ENCODE measurements at places on chromosomes 11 and 22. TPM values are rescaled to one million over a fixed set of nuclear protein-coding genes. Genes with fewer than 3 reads are reported as not detected.

The NNMT gene
- 162 TPM for total RNA-seq

The UPK3A gene
- not detected for total RNA-seq

The RIMBP3B gene
- total RNA-seq: 0.21 TPM

The CDC42EP1 gene
- 46.0 TPM for total RNA-seq

The TMEM135 gene
- 22.3 TPM for total RNA-seq

The MYEOV gene
- total RNA-seq: 1.2 TPM

The EXT2 gene
- 53.7 TPM for total RNA-seq

DNA sequence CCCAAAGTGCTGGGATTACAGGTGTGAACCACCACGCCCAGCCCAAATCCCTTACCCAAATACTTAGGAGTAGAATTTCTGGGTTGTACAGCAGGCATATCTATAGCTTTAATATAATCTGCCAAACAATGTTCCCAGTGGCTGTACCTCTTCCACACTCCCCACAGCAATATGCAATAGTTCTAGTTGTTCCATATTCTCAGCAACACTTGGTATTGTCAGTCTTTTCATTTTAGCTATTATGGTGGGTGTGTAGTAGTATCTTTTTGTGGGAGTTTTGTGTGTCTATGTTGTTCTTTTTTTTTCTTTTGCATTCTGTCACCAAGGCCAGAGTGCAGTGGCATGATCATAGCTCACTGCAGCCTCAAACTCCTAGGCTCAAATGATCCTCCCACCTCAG is 18.8 kb downstream of the SCGB1A1 start:
- H3K27ac ChIP-seq: no peak overlapping the region
- H3K27me3 ChIP-seq: no peaks in the 10 kb centered on the region
- peaks cover 45% of the 10 kb centered on the region for H3K4me1 ChIP-seq
- H3K4me3 ChIP-seq: no peak overlapping the region
- no peak for DNase-seq

DNA sequence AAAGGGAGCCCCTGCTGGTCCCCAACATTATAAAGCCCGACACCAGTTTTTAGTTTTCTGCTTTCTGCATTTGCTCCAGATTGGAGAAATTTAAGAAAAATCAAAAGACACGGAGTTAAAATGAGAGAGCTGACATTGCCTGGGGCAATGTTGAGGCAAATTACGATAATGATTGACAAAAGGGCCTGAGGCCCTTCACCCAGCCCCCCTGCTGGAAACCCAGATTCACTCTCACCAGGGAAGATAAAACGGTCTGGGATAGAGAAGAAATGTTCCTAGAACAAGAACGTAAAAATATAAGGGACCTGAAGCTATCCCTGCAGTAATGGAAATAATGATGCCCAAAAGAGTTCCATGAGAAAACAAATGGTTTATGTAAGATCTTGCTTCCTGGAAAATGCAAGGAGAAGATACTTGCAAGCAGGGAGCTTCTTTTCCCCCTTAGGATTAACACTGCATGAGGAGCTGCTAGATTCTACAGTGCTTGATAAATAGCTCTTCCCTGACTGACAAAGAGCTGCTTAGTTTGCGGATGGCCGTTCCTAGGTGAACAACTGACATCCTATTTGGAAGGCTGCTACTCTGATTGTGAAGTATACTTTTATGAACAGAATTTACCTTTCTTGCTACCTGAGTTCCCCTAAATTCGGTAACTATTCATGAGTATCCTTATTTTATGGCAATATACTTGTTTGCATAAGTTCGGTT is 40.6 kb upstream of the GNAZ start:
- no peak for DNase-seq
- no peaks in the 10 kb centered on the region for H3K4me1 ChIP-seq
- peaks cover 6% of the 10 kb centered on the region for H3K27me3 ChIP-seq
- no peak overlapping the region for H3K4me3 ChIP-seq
- H3K36me3 ChIP-seq: no peaks in the 10 kb centered on the region

- no peak within 1 kb of the TSS for H3K27ac ChIP-seq
- H3K4me3 ChIP-seq: peak within 1 kb of the TSS; percentile 45
Observed at GRCh38 chr11:30016588-30017363, at the start of gene KCNA4. TSS of gene KCNA4 (minus strand) at chr11:30017030. CDS start at chr11:30012678, 4,352 bp downstream.

- H3K27ac ChIP-seq: no peak overlapping the region
- H3K4me1 ChIP-seq: no peaks in the 10 kb centered on the region
- no peak overlapping the region for H3K4me3 ChIP-seq
- H3K36me3 ChIP-seq: no peaks in the 10 kb centered on the region
- peak; percentile 76 for DNase-seq
- no peaks in the 10 kb centered on the region for H3K27me3 ChIP-seq
Observed at GRCh38 chr11:73295241-73295995, 12.7 kb upstream of the ARHGEF17 start.

DNA sequence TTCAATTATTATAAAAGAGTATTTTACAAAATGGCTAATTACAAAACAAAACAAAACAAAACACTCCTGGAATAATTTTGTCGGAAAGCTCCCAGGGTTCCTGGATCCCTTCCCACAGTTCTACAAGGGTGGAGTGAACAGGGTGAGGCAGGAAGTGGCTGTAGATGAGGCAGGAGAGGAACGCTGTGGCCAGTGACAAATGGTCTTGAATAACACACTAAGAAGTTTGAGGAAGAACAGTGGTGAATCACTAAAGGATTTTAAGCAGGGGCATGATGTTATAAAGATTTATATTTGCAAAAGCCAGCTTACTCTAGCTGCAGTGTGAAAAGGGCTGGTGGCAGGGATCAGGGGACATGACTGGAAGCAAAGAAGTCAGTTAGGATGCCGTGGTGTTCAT is 33.8 kb upstream of the APOA1 start:
- peak overlapping the region; percentile 48 for H3K27ac ChIP-seq
- no peaks in the 10 kb centered on the region for H3K4me1 ChIP-seq
- H3K27me3 ChIP-seq: no peaks in the 10 kb centered on the region
- DNase-seq: no peak
- peaks cover 99% of the 10 kb centered on the region for H3K36me3 ChIP-seq
- H3K4me3 ChIP-seq: no peak overlapping the region

DNA sequence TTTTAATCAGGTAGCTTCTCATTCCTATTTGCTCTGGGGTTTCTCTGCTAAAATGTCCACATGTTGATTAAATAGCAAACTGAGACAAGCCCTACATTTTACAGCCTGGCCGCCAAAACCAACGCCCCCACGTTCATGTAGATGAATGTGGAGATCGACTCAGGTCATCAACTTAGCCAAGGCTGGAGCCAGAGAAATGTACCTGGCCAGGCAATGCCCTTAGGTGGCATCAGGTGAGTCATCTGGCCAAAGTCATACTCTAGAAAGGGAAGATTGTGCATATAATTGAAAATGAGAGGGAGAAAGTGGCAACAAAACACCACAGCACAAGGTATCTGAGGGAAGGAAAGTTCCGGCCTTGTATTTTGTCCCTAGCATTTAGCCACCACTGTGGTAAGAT is 37.1 kb upstream of the CCDC89 start:
- no peaks in the 10 kb centered on the region for H3K27me3 ChIP-seq
- no peak for DNase-seq
- H3K4me3 ChIP-seq: no peak overlapping the region
- no peak overlapping the region for H3K27ac ChIP-seq

DNA sequence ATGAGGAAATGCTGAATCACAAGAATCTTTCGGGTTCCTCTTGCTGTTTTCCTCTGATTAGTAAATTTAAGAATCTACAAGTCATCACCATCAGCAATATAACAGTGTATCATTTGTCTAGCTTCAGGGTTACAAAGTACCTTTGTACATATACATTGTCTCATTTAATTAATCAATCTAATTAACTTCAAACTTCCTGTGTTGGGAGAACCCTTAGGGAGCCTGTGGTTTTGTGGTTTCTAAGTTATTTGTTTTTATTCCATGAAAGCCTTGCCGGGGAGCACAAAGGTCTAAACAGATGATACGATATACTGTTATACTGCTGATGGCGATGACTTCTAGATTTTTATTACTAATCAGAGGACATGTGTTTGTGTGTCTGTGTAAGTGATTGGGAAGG is 41.0 kb downstream of the TIMP3 start:
- H3K27ac ChIP-seq: no peak overlapping the region
- no peak for DNase-seq
- peaks cover 72% of the 10 kb centered on the region for H3K4me1 ChIP-seq

DNA sequence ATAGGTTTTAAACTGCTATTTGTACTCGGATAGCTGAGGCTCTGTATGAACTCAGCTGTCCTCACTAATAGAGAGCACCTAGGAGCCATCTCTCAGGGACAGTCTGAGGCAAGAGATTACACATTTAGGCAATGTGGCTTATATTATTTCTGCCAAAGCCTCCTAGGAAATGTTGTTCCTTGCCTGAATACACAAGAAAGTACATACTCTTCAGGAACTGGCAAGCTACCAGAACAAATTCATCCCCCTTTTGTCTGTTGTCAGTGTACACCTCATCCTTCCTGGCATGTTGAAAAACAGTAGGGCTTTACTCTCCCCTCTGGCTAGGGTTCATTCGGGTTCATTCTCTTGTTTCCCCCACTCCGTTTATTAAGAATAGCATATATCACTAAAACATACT is 615.9 kb upstream of the FAT3 start:
- H3K4me3 ChIP-seq: no peak overlapping the region
- H3K27ac ChIP-seq: no peak overlapping the region
- peaks cover 6% of the 10 kb centered on the region for H3K4me1 ChIP-seq
- no peaks in the 10 kb centered on the region for H3K36me3 ChIP-seq
- DNase-seq: no peak

- DNase-seq: peak; percentile 69
- H3K4me3 ChIP-seq: no peak overlapping the region
- H3K36me3 ChIP-seq: no peaks in the 10 kb centered on the region
- no peaks in the 10 kb centered on the region for H3K27me3 ChIP-seq
Observed at GRCh38 chr22:33539902-33540751, 380.1 kb downstream of the LARGE1 start.

- DNase-seq: no peak
- no peaks in the 10 kb centered on the region for H3K4me1 ChIP-seq
- H3K36me3 ChIP-seq: no peaks in the 10 kb centered on the region
Observed at GRCh38 chr11:19447150-19447566, 206.4 kb upstream of the E2F8 start.

DNA sequence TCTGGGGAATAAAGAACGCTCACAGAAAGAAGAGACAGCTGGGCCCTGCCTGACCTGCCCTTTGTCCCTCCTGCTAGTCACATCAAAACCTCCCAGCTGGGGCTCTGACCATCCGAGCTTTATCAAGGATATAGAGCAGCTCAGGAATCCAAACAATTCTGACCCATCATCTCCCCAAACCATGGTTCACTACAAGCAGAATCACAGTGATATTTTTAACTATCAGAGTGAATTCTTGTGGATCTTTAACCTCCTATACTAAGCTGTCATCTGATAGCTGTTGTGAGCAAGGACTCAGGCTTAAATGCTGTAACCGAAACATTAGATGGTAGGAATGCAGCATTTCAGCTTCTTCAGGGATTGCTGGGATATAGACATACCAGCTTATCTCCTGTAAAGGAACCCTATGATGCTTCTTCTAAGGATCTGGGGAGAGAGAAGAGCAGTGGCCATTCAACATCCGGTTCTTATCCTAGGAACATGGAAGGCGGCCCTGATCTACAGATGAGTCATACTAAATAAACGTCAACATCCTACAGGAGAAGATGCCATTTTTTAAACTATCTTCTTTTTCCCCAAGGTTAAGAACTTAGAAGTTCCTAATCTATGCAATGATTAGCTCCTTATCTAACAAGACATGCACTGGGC is 84.7 kb upstream of the AKIP1 start:
- H3K36me3 ChIP-seq: no peaks in the 10 kb centered on the region
- peak overlapping the region; percentile 11 for H3K27ac ChIP-seq
- H3K27me3 ChIP-seq: no peaks in the 10 kb centered on the region

DNA sequence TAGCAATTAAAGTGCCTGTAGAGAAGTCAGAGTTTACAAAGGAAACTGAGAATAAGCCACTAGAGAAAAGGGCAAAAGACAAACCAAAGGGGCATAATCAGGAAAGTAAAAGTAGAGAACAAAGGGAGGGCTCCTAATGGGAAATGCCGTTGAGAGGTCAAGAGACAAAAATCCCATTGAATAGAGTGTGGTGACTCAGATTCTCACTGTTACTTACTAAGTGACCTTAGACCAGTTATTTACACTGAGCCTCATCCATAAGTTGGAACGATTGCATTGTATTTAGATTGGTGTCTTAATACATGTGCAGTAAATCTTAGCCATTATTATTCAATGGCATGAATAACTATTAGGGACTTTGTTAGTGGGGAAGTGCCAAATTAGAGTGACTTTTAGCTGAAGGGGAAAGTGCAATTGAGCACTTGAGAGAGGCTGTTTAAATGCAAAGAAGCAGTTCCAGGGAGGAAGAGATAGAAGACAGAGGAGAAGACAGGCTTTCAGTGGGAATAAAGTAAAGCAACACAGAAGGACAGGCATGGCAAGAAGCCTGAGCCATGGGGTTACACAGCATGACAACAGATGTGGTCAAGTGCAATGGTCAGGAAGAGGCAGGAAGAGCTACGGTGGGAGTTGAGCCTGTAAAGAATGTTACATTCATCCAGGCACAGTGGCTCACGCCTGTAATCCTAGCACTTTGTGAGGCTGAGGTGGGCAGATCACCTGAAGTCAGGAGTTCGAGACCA is 82.6 kb downstream of the UBASH3B start:
- H3K27me3 ChIP-seq: no peaks in the 10 kb centered on the region
- H3K36me3 ChIP-seq: no peaks in the 10 kb centered on the region
- DNase-seq: no peak
- peaks cover 41% of the 10 kb centered on the region for H3K4me1 ChIP-seq
- no peak overlapping the region for H3K4me3 ChIP-seq

DNA sequence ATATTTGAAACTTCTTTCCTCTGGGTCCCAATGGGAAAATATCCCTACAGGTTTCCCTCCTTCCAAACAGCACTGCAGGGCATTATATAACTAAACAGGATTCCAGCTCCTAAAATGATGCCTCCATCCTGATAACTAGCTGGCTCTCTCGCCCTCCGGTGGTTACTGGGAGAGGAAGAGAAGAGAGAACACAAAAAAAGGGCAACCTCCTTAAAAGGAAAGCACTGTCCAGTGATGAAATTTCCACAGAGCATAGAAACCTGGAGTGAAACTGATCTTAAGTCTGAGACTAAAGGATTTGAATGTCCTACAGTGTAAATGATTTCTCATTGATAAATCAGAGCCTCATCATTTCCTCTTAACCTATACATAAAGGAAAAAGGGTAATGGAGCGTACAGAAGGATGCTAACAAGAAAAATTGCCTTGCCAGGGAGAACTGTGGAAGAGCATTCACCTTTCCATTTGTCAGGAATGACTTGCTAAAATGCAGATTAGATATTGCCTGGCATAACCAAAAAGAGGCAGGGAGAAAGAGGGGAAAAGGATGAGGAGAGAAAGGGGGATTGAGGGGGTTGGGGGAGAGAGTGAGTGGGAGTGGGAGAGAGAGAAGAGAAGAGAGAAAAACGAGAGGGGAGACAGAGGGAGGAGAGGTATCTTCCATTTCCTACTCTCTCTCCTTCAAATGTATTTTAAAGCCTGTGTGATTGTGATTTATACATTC is 121.3 kb downstream of the APOL5 start:
- H3K36me3 ChIP-seq: no peaks in the 10 kb centered on the region
- peak overlapping the region; percentile 56 for H3K4me3 ChIP-seq
- no peak for DNase-seq
- H3K4me1 ChIP-seq: peaks cover 60% of the 10 kb centered on the region

Data from lower lobe of right lung (tissue), 2 donors.